ENCODE measurements at places on chromosomes 2 and 18.

- no peak for DNase-seq
Observed at GRCh38 chr2:66268756-66269155, 166.2 kb upstream of the MEIS1 start.

- DNase-seq = peak; percentile 61
Observed at GRCh38 chr2:37569986-37570679, 101.3 kb downstream of the CDC42EP3 start.

GRCh38 chr2:141417246-141417797 lies 713.5 kb downstream of the LRP1B start:
- no peak for DNase-seq

DNA sequence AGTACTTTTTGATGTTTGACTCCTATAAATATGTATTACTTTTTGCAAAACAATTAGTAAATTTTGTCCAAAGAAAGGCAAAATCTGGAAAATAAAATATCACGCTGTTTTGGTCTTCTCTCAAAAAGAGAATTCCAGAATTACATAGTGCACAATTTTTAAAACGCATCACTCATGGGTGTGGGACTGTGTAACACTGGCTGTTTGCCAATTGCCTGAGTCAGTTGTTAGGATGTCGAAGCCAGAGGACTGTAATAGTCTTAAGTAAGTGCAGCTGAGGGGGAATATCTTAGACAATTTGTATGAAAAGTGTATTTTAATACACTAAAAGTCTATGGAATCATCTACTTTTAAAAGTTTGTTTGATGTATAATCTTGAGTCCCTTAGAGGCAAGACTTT lies 24.1 kb upstream of the EPHA4 start:
- DNase-seq = peak; percentile 40

GRCh38 chr2:44778221-44778654 lies 163.3 kb upstream of the SIX3 start:
- DNase-seq = peak; percentile 24

GRCh38 chr18:47931718-47932103 lies 1.3 kb upstream of the SMAD2 start:
- DNase-seq = peak; percentile 44

DNA sequence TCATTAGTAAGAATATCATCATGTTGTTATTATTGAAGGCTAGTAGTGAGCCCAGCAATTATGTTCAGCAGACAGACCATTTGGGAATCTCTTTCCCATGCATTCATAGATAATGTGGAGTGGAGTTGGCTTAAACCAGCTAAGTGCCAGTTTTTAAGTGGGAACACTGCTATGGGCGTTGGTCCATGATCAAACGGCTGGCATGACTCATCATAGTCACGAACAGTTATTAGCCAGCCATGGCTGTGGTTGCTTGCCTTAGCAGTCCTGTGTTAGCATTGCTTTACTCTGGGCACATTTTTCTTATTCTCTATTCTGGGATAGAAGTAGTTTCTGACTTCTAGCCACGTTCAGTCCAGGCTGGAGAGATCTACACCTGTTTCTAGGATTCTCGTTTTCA lies 17.7 kb downstream of the EIF4E2 start:
- DNase-seq = peak; percentile 92

DNA sequence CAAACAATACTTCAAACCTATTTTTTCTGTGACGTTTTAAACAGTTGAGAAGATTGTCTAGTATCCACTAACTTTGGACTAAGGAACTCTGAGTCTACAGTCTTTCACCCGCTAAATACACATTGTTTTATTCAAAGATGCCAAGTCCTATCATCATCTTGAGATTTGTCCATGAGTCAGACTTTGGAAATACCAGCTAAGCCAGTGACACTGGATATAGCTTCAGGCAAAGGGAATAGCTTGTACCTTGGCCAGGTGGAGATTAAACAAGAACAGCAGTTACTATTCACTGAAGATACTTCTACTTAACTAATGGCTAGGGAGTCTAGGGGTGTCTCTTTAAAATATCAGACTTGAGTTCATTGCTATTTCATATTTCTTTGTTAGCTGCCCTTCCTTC lies 137.5 kb downstream of the COMMD1 start:
- DNase-seq = peak; percentile 12

GRCh38 chr2:127664065-127664894 lies 11.1 kb downstream of the LIMS2 start:
- DNase-seq = no peak

GRCh38 chr2:102065675-102066252 lies 74.0 kb downstream of the IL1R2 start:
- peak; percentile 65 for DNase-seq

GRCh38 chr2:39547811-39548719 lies 111.0 kb upstream of the MAP4K3 start:
- DNase-seq = peak; percentile 42

DNA sequence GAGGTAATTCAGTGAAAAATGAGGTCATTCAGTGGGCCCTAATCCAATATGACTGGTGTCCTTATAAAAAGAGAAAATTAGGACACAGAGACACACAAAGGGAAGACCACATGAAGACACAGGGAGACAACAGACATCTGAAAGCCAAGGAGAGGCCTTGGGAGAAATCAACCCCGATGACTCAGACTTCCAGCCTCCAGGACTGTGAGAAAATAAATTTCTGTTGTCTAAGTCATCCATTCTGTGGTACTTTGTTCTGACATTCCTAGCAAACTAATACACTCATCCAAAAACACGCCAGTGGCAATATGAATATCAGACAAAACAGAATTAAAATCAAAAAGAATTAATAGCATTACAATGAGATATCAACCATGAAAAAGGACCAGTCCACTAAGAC lies 303.7 kb downstream of the SS18 start:
- peak; percentile 82 for DNase-seq

GRCh38 chr2:199315299-199316179 lies 142.2 kb downstream of the SATB2 start:
- DNase-seq = peak; percentile 74

- DNase-seq = peak; percentile 39
Observed at GRCh38 chr2:96876269-96877041, 6.6 kb upstream of the SEMA4C start.

GRCh38 chr2:27071990-27072830 lies 756 bp upstream of the OST4 start:
- DNase-seq = peak; percentile 93

GRCh38 chr2:55014962-55015939 lies 35.0 kb downstream of the RTN4 start:
- peak; percentile 78 for DNase-seq

GRCh38 chr2:100683231-100683630 lies 120.4 kb downstream of the PDCL3 start:
- DNase-seq = no peak

GRCh38 chr18:25434745-25435144 lies 82.8 kb upstream of the ZNF521 start:
- DNase-seq = no peak

DNA sequence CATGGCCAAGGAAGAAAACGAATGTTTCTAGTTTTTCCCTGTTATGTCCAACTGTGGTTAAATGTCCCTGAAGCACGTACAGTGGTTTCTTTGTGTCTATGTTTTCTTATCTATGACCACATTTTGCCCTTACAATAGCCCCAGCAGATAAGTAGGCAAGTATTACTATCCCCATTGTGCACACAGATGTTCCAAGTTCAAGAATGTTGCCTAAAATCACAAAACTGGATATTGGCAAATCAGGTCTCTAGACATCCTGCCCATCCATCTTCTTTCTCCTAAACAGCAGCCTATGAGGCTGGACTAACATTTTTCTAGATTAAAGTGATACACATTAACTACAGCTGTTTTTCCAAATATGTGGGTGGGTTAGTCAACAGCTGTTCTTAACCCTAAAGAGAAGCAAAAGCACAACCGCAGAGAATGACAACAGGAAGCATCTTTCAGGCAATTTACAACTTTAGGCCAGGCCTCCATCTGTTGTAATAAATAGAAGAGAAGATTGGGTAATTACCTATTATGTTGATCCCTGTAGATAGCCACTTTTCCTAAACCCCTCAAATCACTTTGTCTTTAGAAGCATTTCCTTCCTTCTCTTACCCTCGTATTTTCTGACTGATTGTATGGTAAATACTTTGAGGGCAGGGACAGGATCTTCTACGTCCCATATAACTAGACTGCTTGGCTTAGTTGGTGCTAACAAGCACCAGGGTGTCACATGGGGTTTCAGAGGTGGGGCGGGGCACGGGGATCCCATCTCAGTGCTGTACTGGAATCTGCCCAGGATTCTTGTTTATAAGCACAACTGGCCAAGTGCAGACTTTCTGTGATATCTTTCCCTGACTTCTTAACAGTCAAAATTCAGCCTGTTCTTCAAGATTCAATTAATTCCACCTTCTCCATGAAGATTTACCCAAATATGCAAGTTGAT lies 132.1 kb upstream of the SETBP1 start:
- DNase-seq = peak; percentile 64

GRCh38 chr2:9565436-9566153 lies 10.0 kb upstream of the ADAM17 start:
- peak; percentile 97 for DNase-seq

DNA sequence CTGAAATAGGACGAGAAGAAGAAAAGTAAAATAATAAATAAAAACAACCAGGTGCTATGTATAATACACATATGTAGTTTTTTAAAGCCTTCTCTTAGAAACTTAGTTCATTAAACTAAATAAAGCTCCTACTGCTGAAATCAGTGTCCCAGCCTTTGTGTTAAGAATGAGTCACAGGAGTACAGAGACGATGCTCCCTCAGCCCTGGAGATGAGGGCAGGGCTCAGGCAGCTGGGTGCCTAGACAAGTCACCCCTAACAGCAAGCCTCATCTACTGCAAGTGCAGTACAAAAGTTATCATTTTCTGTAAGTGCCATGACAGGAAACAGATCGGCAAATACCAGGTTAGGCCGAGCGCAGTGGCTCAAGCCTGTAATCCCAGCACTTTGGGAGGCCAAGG lies 18.2 kb downstream of the KIDINS220 start:
- peak; percentile 31 for DNase-seq

DNA sequence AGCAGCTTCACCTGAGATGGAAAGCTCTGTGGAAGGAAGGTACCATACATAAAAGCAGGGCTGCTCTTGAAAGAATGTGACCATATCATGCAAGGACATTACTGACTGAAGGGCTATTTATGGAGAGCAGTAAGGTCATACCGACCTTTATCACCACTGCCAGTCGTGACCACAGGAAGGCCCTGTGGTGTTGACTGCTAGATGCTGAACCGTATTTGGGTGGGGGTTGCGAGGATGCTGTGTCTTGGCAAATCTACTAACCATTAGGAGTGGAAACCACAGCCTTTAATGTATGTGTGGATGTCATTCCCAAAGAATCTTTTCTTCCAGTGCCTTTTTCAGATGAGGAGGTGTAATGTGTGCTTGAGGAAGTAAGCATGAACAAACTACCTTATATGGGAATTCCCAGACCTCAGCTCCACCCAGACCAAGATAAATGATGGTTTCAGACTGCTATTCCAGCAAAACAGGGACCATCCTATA lies 60.8 kb downstream of the LIMS1 start:
- DNase-seq = peak; percentile 97

- DNase-seq = peak; percentile 16
Observed at GRCh38 chr2:7094231-7094741, 177.1 kb downstream of the RNF144A start.

DNA sequence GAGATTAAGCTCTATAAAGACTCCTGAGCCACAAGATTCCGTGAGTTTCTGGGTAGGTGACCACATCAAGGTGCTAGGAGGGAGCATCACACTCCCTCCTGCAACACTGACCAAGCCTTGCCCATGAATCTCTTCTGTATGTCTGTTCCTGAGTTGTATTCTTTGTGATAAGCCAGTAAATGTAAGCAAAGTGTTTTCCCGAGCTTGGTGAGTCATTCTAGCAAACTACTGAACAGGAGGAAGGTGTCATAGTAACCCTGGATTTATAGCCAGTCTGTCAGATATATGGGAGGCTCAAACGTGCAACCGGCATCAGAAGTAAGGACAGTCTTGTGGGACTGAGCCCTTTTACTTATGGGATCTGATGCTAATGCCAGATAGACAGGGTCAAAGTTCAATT lies 346.1 kb upstream of the KYNU start:
- DNase-seq = peak; percentile 20

DNA sequence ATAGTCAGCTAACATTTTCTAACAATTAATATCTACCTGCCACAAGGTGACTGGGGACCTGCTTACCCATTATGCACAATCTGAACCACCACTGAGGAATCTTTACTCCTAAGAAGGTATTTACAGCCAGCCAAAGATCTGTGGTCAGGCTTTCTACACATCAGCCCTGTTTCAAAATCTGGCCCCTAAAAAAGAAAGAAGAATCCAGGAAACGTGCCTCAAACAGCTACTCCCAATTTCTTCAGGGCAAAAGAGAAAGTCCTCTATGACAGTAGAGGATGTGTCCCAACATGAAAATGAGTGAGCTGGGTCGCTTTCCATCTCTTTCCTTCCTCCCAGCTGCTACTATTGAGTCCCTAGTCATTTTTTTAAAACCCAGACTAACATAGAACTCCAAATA lies 79.5 kb downstream of the EPB41L3 start:
- DNase-seq = no peak

DNA sequence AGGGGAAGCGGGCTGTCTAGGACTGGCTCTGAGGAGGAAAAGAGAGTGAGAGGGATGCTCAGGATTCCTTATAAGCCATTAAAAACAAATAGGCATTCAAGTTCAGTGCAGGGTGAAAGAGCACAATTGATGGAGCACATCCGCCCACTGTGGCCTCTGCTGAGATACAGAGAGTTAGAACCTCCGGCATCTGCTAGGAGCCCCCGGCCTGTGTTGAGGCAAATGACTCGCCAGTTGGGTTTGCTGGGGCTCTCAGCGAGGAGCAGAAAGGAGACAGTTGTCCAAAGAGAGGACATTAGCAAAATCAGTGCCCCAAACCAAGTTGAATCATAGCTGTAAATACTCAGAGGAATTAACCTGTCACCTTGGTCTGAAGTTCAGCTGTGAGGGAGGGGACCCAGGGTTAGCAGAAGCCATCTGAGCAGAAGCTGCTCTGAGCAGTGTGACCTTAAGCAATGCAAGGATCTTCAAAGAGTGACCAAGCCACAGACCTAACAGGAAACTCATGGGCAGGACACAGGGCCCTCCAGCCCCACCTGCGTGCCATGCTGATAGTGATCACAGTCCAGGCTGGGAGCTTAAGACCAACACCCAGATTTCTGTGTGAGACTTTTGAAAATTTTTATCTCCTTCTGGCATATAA lies 23.3 kb upstream of the IL18RAP start:
- no peak for DNase-seq

- DNase-seq = peak; percentile 53
Observed at GRCh38 chr18:61201511-61201910, 131.7 kb upstream of the CDH20 start.

DNA sequence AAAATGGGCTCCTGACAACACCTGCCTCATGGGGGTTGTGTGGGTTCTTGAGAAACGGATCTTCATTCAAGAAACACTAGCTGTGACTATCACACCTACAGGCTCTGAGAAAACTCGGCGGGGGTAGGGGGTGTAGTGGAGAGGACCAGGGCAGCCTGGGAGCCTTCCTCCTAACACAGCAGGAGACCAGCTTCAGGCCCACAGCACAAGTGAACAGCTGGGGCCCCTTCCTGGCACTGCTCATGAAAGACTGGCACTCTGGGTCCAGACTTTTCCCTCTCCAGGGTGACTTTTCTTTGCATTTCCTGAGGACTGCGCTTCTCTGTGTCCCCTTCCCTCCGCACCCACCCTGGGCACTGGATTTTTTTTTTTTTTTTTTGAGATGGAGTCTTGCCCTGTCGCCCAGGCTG lies 7.2 kb upstream of the SEMA4C start:
- DNase-seq = no peak

- DNase-seq = peak; percentile 87
Observed at GRCh38 chr18:23226930-23227725, 91.8 kb downstream of the CABLES1 start.

All from astrocyte of the hippocampus (primary cell).